GF-D8 (cell line): ENCODE measurements at places on chromosomes 3 and 15.

- no peak for DNase-seq
These were observed 468.6 kb downstream of the SHQ1 start for GRCh38 chr3:72379500-72380187.

DNA sequence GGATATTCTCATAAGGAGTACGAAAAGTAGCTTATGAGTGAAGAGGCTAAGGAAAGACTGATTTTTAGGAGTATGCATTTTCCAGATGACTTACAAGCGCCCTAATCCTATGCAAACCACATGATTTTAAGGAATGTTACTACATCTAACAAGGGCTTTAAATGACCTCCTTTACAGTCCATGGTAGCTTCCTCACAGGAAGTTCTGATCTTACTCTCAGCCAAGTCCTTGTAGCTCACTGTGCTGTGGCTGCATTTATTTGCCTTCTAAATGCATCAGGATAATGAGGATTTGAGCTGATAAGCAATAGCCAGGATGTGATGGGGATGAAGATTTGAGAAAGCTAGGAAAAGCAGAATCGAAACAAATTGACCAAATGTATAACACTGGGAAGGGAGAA, 896.0 kb downstream of the MCTP2 start:
- no peak for DNase-seq

DNA sequence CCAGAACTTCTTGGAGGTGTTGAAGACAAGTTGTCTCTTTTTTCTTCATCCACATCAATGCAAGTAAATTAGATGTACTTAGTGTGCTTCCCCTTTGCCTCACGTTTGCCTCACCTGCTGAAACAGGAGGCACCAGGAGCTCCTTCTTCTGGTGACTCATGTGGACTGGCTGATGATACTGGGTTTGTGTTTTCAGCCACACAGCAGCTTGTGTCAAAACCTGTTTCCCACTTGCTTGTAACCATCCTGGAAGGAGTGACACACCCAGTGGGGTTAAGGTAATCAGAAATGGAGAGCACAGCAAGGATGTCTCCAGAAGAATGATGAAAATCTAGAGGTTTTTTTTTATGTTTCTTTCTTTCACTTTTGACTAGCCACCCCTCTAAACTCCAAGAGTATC, 143.3 kb upstream of the RBMS3 start:
- no peak for DNase-seq

GRCh38 chr3:8464668-8465067, 37.0 kb upstream of the LMCD1 start:
- DNase-seq = no peak

DNA sequence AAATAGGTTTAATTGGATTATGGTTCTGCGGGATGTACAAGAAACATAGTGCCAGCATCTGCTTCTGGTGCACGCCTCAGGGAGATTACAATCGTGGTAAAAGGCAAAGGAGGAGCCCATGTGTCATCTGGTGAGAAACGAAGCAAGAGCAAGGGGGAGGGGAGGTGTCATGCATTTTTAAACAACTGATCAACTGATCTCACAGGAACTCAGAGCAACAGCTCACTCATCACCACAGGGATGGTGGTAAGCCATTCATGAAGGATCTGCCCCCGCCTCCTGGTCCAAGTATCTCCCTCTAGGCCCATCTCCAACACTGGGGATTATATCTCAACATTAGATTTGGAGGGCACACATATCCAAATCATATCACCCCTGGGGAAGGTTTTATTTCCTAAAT, 42.1 kb upstream of the FGF7 start:
- DNase-seq = no peak
